Right atrium auricular region (tissue), 2 donors: ENCODE measurements at places on chromosomes 5 and 9.
A peak's percentile ranks its signal among the peaks of the same experiment; 100 is the strongest.

- no peak for DNase-seq
Measured at GRCh38 chr5:106080535-106080934, 1590.2 kb downstream of the EFNA5 start.

GRCh38 chr5:160494451-160494850 is 72.8 kb downstream of the PTTG1 start:
- no peak for DNase-seq

DNA sequence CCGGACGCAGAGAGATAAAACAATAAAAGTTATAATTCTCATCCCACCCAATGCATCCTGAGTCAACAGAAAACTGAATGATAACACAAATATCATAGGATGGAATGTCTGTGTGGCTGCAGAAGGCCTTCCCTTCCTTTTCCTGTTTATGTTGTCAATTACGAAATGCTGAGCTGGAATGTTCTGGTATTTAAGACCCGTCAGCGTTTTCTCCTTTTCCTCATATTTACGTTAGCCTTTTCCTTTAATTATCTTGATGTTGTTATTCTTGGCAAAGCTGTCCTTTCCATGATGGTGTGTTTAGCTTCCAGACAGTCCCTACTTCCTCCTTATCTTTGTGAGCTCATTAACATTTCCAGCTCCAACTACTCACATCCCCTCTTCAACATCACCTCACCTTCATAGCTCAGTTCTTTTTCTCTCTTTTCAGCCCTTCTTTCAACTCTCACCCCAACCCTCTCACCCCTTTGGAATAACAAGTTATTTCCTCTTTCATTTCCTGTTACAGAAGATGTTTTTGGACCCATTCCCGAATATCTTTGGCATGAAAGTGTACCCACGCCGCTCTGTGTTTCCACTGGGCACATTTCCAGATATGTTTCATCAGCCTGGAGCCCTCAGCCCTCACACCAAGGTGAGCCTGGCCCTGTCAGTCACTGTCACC is 221.6 kb downstream of the NR2F1-AS1 start:
- no peak for DNase-seq

GRCh38 chr9:34998266-34998665 is 8.7 kb downstream of the DNAJB5 start:
- DNase-seq = peak; percentile 57

- no peak for DNase-seq
Measured at GRCh38 chr5:159933531-159934485, 17.5 kb downstream of the ADRA1B start.

GRCh38 chr5:112077180-112077579 is 320.2 kb upstream of the NREP start:
- DNase-seq = no peak

- DNase-seq = no peak
Measured at GRCh38 chr5:181215997-181216989, 6.8 kb upstream of the TRIM41 start.

- peak; percentile 83 for DNase-seq
Measured at GRCh38 chr9:128091144-128091543, 23.1 kb downstream of the SLC25A25 start.

DNA sequence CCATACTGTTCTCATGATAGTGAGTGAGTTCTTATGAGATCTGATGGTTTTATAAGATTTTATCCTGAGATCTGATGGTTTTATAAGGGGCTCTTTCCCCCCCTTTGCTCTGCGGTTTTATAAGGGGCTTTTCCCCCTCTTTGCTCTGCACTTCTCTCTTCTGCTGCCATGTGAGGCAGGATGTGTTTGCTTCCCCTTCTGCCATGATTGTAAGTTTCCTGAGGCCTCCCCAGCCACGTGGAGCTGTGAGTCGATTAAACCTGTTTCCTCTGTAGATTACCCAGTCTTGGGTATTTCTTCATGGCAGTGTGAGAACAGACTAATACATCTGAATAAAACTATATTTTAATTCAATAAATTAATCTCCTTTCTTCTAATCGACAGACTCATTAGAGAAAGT is 64.9 kb upstream of the ZSWIM6 start:
- DNase-seq = no peak

DNA sequence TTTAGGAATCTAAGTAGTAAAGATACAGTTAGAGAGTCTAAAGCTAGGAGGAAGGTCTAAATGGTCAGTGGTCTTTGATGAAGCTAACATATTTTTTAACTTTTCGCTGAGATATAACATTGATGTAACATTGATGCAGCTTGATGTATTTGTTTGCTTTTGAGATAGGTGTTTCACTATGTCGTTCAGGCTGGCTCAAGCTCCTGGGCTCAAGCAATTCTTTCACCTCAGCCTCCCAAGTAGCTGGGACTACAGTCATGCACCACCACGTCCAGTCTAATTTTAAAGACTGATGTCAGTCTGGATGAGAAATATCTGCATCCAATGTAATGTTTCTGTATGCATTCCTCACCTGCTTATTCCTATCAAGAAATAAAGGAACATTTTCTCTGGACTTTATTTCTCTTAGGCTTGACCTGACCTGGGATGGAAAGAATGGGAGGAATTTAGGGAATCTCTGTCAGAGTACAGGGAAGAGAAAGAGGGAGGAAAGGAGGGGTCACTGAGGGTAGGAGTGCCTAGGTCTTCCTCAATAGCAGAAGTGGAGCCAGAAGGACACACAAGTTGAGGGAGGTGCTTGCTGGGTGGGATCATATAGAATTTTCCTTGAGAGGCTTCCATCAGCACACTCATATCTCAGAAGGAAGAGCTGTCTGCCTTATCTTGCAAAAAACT is 101.5 kb upstream of the GPBP1 start:
- DNase-seq = no peak

DNA sequence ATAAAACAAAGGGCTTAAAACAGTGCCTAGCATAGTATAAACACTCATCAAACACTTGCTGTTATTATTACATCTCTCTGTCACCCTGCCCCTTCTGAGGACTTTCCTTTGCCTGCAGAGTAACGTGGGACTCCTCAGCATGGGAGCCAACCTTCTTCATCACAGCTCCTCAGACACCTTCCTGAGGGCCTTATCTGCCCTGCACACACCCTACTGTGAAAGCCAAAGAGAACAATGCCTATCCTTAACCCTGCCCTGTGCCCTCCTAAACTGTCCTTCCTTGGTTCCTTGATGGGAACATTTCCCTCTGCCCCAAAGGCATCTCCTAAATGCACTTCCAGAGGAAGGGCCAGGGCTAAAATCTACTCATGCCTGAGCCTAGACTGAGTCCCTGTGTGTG is 20.6 kb upstream of the HAND1 start:
- no peak for DNase-seq

DNA sequence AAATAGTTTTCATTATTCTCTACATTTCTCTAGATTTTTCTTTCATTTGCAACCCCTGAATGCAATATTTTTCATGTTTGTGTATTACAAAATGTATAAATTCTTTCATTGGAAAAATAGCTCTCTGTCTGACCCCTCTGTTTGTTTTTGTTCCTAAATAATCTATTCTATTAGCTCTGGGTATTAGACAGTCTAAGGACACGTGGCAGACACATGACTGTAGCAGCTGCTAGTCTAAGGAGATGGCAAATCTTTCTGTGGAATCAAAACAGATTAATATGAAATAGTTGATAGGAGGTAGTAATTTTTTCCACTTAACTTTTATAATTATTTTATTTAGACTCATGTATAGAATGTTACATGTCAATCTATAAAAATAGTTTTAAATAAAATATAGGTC is 21.4 kb upstream of the SPATA9 start:
- no peak for DNase-seq

DNA sequence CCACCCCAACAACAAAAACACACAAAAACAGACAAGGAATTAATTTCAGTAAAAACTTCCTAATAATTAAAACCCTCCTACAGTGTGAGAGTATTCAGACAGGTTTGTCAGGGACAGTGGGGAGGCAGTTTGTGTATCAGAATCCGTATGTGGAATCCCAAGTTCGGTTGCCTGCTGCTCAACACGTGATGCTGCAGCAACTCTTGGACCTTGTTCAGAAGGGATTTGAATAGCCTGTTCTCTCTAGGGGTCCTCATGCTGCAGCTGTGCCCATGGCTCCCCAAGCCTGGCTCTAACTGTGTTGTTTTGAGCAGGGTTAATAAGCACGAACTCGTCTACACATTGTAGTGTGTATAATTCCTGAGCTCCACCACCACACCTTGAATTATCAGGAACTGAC is 28.7 kb downstream of the TLE4 start:
- no peak for DNase-seq

DNA sequence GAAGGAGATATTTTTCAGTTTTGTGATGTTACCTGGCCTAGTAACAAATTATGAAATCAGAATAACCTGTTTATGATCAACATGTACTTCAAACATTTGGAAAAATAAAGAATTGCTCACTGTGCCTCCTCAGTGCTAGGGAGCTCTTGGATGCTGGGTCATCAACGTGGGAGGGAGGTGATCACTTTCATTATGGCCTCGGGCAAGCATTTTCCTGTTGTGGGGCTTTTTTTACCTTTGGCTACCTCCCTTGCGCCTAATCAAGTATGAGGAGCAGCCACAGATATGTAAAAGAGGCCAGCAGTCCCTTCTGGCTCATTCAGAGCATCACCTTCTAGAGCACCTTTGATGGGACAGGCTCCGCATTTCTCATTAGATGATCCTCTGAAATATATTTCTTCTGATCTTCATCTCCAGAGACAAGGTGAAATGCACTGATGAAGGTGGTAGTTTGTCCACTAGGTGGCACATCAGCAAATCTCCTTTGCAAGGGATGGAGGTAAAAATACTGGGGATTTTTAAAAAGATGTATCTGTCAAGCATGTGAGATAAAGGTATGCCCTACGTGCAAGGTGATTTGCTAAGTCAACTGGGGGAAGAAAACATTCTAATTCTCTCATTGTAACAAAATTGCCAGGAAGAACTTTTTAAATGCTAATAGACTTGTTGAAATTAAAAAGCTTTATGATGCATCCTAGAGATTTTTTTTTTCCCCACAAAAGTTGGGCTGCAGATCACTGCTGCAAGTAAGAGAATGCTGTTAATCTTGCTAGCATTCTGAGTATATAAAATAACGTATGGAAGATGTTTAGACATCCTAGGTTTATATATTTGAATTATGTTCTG is 218.2 kb downstream of the MAST4 start:
- DNase-seq = no peak

GRCh38 chr9:35414889-35415288 is 75.0 kb upstream of the RUSC2 start:
- DNase-seq = no peak

DNA sequence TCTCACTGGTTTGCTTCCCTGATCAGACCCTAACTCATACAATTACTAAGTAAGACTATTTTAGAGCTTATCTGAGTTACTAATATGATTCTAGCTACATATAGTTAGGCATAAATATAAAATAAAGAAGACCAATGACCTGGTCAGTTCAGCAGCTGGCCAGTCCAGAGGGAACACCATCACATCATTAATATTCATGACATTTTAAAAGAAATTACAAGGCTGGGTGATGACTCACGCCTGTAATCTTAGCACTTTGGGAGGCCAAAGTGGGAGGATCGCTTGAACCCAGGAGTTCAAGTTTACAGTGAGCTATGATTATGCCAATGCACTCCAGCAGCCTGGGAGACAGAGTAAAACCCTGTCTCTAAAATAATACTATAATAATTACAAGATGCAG is 37.0 kb upstream of the CDC42SE2 start:
- DNase-seq = no peak

DNA sequence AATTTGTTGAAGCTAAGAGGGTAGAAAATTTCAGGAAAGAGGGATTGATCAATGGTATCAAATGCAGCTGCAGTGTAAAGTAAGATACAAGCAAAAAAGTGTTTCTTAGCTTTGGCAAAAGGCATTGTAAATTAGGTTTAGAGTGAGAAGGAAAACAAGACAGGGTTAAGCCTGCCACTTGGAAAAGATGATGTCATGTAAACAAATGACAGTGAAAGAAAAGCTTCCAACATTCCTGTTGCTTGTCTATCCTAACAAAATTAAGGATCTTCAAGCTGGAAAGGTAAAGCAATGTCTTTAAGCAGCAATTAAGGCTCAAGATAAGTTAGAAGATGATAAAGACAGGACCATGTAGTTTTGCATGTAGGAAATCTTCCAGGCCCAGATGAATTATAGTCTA is 139.1 kb upstream of the PPP2R2B start:
- DNase-seq = no peak

GRCh38 chr5:3309538-3309937 is 286.1 kb upstream of the IRX1 start:
- no peak for DNase-seq

DNA sequence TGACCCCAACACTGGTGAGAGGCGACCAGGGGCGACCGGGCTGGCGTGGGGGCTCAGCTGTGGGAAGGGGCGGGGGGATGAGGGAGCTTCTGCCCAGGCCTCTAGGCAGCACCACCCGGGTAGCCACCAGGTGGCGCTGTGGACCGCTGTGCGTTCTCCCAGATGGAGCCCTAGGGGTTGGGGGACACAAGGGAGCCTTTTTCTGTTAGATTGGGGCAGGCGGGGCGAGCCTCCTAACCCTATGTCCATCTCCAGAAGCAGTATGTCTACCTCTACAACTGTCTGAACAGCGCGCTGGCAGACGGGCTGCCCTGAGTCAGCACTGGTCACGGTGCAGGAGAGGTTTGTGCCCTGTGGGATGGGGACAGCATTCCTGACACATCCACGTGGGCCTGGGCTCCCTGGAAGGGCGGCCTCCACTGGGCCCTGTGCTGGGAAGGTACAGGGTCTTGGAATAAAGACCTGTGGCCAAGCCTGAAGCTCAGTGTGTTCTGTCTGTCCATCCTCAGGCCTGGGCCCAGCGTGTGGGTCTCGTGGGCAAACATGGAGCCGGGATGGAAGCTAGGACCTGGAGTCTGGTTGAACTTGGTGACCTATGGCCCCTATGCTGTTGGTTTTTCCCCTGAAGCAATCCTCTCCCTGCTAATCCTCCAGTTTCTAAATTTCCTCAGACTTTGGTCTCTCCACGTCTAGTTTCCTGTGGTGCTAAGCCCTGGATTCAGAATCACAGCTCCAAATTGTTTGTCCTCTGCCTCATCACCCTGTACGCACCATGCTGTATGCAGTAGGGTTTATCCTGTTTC is 23.1 kb upstream of the SPTLC1 start:
- DNase-seq = peak; percentile 66

DNA sequence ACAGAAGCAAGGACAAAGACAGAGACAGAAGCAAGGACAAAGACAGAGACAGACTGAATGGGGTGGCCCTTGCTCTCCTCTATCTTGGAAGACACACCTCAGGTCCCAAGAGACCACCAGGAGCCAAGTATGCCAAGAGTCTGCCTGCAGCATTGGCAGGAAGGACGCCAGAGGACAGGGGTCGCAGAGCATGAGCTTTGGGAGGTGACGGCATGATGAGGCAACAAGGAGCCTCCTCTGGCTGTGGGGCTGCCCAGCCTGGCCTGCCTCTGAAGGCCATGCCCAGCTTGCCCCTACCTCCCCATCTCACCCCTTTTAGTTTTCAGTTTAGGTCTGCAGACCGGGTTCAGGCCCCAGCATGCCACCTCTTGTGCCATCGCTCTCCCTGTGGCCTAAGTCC is 17.6 kb downstream of the PDGFRB start:
- DNase-seq = no peak
